ENCODE measurements at places on chromosomes 7 and 10.

- no peak for DNase-seq
Observed at GRCh38 chr10:125489731-125490130, 193.2 kb downstream of the TEX36 start.

DNA sequence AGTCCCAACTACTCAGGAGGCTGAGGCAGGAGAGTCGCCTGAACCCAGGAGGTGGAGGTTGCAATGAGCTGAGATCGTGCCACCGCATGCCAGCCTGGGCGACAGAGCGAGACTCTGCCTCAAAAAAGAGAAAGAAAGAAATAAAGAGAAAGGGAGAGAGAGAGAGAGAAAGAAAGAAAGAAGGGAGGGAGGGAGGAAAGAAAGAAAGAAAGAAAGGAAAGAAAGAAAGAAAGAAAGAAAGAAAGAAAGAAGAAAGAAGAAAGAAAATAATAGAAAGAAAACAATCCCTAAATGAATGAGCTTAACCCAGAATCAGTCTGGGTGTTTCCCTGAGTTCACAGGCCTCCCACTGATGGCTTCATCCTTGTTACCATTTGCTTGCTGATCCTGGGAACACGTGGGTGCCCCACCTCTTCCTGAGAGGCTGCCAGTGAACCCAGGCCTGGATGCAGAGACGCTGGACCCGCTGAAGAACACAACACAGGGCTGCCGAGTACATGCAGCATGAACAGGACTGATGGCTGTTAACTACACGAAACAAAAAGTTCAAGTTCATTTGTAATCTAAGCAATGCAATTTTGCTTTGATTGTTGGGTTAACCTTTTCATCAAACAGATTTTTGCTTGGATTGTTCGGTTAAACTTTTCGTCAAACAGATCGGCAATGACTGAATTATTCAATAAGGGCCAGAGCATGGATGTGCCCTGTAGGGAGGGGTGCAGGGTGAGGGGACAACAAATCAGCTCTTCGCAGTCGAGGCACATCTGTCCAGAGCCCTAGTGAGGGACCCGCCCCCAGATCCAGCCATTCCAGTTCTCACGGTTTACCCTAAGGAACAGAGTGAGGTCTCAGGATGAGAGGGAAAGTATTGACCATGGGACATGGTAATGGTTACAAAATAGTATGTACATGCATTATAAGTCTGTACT is 11.5 kb downstream of the NPFFR1 start:
- DNase-seq: no peak

- no peak for DNase-seq
Observed at GRCh38 chr7:141838581-141838980, 2.7 kb downstream of the PRSS37 start.

- no peak for DNase-seq
Observed at GRCh38 chr7:70577078-70577477, 554.9 kb upstream of the GALNT17 start.

GRCh38 chr10:30491204-30491915 is 57.4 kb downstream of the MAP3K8 start:
- DNase-seq: no peak

GRCh38 chr7:135463908-135464307 is 46.0 kb downstream of the CNOT4 start:
- no peak for DNase-seq

- no peak for DNase-seq
Observed at GRCh38 chr7:48841739-48842138, 82.6 kb upstream of the CDC14C start.

GRCh38 chr7:136063326-136063666 is 86.1 kb upstream of the MTPN start:
- DNase-seq: no peak

DNA sequence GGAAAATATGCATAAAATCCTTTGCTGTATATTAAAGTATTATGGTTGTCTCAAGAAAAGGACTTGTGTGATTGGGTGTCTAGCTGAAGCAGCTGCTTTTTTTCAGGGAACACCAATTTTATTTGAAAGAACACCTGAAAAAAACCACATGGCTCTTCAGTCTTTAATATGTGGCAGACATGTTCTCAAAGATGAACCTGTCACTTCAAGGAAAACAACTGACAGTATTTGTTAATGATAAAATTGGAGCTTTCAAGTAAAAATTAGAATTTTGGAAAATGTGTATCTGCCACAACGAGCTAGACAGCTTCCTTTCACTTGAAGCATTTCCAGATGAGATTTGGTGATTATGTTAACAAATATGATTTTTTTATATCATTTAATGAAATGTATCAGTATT is 59.3 kb downstream of the INHBA start:
- DNase-seq: no peak

GRCh38 chr7:133613250-133613790 is 360.4 kb downstream of the EXOC4 start:
- DNase-seq: no peak

DNA sequence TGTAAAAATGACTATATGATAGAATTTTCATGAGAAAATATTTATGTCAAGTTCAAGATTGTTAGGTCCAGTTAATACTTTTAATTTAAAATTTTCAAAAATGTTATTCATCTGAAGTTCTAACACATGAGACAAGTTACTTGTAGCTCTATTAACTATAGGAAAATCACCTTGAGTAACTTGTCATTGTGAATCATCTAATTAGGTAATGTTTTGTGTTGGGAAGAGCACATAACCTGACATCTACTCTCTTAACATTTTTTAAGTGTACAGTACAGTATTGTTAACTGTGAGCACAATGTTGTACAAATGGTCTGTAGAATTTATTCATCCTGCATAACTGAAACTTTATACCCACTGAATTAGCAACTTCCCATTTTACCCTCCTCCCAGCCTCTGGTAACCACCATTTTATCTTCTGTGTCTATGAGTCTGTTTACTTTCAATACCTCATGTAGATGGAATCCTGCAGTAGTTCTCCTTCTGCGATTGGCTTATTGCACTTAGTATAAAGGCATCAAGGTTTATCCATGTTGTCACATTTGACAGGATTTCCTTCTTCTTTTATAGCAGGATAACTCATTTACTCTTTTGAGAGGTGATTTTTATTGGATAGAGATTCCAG is 54.6 kb downstream of the ARL4A start:
- no peak for DNase-seq

GRCh38 chr10:47266602-47267001 is 33.4 kb upstream of the GDF10 start:
- no peak for DNase-seq

GRCh38 chr7:120966961-120967360 is 16.4 kb downstream of the ING3 start:
- DNase-seq: no peak

DNA sequence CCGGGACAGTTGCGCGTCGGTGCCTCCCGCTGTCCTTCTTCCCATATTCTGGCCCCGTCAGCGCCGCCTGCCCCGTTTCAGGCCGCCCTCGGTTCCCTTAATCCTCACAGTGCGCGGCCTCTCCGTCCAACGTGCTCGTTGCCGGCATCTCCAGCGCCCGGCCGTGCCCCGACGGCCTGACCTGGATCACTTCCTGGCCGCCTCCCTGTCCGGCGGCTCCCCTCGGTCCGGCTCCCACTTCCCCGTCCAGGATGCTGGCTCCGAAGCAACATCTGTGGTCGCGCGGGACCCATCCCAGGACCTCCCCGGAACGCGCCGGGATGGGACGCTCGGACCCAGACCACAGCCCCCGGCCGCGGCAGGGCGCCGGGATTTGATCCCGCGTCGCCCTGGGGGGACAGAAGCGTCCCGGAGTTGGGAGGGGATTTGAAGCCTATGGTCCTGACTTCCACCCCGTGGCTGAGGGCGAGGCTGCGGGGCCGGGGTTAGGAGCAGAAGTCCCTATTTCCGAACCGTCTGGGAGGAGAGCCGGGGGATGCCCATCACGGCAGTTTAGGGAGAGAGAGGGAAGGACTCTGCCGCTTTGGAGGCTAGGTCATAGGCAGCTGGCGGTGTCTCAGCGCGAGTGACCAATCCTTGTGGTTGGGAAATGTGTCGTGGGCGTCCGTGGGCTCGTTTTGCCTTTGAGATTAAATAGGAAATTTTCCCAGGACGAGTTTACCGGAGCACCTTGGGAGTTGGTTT is 53.8 kb downstream of the KCTD7 start:
- peak; percentile 62 for DNase-seq

- DNase-seq: no peak
Observed at GRCh38 chr7:144513334-144513733, 109.8 kb upstream of the NOBOX start.

DNA sequence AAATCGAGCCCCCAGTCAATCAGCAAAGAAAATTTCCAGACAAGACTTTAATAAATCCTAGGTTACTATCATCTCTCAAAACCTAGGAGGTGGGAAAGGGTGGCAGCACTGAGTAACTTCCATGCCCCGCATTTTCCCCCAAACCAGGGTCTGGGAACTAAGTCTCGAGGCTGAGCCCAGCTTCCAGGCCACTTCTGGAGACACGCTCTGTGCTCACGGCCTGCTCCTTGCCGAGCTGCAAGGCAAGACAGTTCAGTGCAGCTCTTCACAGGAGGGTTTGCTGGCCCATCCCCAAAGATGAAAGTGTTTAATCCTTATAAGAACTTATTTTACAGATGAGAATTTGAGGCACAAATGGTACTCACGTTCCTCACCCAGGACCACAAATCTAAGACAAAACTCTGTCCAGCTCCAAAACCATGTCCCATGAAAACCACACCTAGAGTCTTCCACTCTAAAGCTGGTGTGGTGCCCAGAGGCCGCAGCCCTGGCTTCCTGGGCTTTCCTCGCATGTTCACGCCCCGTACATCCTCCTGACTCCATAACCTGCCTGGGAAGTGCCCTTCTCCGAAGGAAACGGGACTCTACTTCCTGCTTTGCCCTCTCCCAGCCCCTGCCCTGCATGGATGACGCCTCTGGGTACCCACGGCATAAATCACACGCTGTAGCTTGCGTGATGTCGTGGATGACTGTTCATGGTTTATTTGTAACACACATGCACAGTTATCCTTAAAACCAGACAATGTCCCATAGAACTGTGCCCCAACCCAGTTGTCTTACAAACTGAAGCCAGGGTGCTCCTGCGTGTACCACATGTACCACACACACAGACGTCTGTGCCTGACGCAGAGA is 201.2 kb downstream of the DIP2C start:
- no peak for DNase-seq

- DNase-seq: no peak
Observed at GRCh38 chr10:100531761-100532160, 2.1 kb upstream of the NDUFB8 start.

DNA sequence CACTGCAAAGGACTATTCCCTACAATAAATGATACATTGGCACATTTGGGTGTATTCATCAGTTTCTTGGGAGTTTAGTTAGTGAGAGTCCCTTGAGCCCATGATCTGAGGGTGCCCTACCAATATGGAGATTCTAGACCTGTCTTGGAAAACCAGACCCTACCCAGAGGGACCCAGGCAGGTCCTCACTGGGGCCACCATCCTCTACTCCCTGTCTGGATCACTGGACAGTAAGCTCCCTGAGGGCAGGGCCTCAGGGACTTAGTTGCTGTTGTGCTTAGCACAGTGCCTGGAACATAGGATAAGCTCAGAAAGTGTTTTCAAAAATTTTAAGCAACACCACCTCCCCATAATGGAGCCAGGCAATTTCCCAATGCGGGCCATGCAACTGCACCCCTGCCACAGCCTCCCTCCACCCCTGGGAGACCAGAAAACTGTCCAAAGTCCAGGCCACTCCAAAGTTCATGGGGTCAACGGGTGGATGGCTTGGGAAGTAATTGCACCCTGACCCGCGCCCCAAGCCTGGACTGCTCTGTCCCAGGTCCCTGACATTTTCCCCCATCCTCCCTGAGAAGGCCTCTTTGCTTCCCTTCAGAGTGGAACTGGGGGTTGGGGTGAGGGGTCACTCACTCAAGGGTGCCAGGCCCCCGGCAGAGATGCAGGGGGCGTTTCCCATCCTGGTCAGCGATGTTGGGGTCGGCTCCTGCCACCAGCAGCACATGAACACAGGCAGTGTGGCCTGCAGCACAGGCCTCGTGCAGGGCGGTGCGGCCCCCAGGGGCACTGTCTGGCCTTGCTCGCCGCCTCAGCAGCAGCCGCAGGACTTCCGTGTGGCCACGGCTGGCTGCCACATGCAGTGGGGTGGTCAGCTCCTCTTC is 1.0 kb downstream of the ASB10 start:
- no peak for DNase-seq

- no peak for DNase-seq
Observed at GRCh38 chr7:36746347-36746746, 22.1 kb upstream of the AOAH start.

DNA sequence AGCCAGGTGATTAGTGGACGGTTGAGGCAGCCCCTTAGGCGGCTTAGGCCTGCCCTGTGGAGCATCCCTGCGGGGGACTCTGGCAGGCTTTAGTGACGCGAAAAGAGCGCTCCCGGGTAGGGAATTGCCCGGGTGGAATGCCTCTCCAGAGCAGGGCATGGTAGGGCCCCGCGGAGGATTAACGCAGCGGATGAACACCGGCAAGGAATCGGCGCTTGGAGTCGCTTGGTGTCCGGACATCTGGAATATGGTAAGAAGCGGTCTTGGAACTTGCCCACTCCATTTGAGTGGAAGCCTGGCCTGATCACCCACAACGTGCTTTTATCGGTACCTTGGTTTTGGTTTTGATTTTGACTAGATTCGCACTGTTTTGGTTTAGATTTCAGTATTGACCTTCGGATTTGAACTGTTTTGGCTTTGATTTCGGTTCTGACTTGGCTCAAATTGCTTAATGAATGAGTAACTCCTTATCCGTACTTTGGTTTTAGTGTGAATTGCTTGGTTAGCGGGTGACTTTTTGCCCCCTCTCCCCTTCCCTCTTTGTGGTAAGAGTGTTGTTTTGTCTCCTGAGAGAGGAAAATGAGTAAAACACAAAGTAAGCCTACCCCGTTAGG is 24.2 kb upstream of the CHST3 start:
- no peak for DNase-seq

DNA sequence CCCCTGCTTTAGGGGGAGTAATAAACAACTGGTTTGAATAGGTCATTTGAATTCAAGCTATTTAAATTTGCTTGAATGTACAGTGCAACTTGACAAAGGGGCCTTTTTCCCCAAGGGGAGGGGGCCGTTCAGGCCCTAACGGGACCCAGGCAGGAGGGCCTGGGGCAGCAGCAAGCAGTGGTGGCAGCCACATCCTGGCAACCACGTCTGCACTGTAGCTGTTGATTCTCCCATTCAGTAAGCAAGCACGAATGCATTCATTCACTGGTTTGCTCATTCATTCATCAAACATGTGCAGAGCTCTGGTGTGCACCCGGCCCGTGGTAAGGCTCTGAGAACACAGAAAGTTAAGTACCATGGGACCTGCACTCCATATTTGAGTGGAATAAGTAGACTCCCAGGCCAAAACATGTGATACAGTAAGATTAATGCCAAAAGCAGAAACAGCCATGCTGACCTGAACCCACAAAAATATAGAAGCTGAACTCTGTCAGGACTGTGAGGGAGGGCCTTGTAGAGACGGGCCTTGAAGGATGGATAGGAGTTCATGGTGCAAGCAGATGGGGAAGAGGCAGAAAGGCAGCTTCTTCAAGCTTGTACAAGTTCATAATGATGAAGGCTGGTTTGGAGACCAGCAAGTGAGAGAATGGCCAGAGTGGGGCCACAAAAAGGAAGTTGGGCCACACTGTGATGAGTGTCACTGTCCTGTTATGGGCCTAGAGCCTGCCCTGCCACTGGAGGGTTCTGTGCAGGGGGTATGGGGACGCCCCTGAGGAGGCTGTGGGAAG is 29.3 kb upstream of the C10orf53 start:
- no peak for DNase-seq

- no peak for DNase-seq
Observed at GRCh38 chr7:132213583-132213982, 362.7 kb downstream of the PLXNA4 start.

Data from GM13976 (cell line).